Activated naive CD4-positive, alpha-beta T cell (primary cell): ENCODE measurements at places on chromosomes 2 and 18.

DNA sequence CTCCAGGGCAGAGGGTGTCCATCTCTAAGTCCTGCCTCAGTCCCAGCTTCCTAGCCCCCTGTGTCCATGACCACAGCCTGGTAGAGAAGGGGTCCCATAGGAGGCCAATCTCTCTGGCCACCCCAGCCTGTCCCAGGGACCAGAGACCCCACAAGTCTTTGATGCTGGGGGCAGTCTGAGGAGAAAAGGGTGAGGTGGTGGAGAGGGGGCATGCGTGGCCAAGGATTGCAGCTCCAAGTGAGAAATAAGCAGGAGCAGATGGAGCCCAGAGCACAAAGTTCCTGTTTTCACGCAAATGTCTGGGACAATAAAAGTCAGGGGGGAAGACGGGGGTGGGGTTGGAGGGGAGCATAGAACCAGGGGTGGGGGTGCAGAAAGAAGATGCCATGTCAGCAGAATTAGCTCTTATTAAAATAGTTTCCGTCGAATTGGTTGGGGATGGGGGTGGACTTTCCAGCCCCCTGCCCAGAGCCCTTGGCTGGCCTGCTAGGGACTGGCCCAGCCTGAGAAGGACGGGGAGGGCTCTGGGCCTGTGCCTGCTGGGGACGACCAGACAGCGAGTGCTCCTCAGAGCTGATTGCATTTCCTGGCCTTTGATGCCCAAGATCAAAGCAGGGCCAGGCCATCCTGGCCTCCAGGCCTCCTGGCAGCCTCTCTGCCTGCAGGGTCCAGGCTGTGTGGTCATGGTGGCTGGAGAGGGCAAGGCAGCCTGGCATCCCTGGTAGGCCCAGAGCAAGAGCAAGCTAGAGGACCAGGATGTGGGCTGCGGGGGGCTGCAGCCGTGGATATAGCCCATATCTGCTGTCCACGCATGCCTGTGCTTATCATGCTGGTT, 337.1 kb downstream of the DYSF start:
- no peak for DNase-seq

GRCh38 chr18:3819961-3820360, 370.0 kb downstream of the TGIF1 start:
- no peak for DNase-seq

DNA sequence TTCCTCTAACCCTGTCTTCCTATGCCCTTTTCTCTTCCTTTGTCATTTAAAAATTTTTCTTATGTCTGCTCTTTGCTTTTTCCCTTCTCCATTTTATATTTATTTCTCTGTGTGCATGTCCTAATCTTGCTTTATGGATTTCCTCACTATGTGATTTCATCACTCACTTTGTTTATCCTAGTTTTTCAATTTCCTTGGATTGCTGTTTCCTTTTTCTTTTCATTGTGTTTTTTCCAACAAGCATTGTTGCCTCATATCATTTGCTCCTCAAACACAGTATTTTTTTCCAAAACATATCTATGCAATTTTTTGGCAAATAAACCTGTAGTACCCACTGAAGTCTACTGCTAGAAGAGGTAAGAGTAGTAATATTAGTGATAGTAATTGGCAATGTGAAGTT, 67.4 kb upstream of the PNPT1 start:
- no peak for DNase-seq

DNA sequence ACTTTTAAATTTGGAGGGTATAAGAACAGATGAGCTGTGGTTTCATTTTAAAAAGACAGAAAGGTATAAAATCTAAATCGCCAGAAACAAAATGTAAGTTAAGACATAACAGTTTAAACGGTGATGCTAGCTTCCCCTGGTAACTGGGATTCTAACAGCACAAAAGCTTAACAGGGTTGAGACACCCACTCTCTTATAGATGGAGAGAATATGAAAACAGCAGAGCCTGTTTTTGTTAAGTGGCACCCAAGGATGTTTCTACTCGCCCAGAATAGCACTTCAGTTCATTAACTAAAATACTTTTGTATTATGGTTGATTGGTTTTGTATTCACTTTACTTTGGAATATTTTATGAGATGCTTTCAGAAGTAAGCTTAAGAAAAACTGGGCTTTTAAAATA, 151.9 kb upstream of the RND3 start:
- DNase-seq, result no peak

DNA sequence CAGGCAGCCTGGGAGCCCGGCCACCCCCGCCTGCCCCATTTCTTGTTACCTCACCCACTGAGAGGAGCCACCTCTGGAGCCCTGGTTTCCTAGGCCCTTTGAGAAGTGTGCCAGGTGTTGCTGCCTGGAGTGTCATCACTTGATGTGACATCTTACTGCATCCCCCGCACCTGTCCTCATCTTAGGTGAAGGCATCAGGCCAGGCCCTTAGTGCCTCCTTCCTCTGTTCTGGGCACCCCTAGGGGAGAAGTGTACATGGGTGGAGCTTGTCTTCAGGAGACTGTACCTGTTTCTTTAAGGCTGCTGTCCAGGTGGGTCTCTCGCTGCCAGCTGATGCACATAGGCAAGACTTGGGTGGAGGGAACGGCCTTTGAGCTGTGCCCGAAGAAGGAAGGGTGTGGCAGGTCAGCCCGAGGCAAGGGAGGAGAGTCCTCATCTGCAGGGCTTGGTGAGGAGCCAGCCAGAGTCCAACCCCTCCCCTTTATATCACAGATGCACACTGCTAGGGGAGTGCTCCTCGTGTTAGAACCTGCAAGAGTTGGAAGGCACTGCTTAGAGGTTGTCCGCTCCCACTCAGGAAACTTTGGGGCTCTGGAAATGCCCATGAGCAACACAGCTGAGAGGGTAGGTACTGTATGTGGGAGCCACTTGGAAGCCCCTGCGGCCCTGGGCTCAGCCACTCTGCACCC, 45.9 kb downstream of the NCK2 start:
- no peak for DNase-seq

- no peak for DNase-seq
These were observed 144.4 kb upstream of the ITGA6 start for GRCh38 chr2:172282944-172283343.

- no peak for DNase-seq
These were observed 29.6 kb upstream of the PXDN start for GRCh38 chr2:1773883-1774282.

DNA sequence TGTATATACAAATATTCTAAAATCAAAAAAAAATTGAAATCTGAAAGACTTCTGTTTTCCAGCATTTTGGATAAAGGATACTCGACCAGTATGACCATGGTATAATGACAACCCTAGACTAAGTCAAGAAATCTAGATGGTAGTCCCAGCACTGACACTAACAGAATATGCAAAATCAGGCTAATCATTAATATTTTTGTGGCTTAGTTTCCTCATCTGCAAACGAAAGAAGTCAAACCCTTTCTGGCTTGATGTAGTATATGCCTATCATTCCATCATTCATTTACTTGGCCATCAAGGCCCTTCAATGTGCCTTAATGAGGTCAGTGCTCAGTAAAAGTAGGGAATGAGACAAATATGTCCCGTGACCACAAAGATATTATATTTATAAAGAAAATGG, 83.5 kb downstream of the NCKAP5 start:
- no peak for DNase-seq

DNA sequence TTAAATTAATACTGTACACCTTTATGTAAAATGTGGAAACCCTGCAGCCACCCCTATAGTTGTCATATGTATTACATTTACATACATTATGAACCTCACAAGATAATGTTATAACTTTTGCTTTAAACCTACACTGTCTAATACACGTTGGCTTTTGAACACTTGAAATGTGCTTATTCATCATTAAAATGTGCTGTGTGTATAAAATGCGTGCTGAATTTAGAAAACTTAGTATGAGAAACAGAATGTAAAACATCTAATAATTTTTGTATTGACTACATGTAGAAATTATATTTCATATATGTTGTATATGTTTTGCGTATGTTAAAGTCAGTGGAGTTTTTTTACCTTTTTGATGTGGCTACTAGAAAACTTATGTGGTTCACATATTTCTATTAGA, 68.8 kb downstream of the MAPRE2 start:
- DNase-seq, result no peak

DNA sequence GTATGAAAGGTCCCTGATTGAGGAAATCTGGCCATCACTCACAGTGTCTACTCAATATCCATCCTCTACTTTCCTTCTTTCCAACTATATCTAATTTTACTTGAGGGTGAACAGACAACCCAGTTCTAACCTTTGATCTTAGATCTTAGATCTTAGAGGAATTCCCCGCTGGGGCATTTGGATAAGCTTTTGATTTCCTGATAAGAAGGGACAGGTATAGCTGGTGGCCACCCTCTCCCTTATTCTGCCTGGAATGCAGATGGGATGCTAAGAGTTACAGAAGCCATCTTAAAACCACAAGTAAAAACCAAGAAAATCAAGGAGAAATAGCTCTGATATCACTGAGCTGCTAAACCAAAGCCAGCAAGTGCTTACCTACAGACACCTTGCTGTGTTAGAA, 77.2 kb upstream of the ACSL3 start:
- no peak for DNase-seq

DNA sequence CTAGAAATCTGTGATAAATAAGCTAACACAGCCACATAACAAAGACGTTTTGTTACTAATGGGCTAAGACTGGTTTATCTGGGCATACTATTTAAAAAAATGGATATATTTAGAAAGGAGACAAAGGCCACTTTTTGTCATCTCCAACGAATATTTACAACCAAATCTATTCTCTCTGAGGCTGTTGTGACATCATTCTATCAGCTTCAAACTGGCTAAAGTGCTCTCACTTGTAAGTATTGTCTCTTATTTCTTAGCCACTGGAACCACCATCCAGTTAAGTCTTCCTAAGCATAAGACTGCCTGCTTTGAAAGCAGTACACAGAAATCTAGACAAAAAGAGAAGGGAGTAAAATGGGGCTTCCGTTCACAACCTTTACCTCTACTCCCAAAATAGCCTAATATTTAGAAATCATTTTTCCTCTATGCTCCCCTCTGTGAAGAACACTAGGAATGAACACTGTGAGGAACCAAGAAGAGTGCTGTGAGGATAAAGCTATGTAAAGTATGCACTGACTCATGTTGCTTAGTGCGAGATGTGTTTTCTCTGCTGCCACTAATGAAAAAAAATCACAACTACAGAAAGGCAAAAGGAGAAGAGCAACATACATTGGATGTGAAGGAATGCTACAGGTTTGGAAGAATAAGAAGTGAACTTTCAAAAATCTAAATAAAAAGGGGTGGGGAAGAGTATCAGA, 264.1 kb downstream of the EXOC6B start:
- no peak for DNase-seq

- DNase-seq, result no peak
These were observed 2.0 kb downstream of the IHH start for GRCh38 chr2:219058541-219059374.

- DNase-seq, result no peak
These were observed 904.8 kb upstream of the CHAC2 start for GRCh38 chr2:52862801-52863200.

DNA sequence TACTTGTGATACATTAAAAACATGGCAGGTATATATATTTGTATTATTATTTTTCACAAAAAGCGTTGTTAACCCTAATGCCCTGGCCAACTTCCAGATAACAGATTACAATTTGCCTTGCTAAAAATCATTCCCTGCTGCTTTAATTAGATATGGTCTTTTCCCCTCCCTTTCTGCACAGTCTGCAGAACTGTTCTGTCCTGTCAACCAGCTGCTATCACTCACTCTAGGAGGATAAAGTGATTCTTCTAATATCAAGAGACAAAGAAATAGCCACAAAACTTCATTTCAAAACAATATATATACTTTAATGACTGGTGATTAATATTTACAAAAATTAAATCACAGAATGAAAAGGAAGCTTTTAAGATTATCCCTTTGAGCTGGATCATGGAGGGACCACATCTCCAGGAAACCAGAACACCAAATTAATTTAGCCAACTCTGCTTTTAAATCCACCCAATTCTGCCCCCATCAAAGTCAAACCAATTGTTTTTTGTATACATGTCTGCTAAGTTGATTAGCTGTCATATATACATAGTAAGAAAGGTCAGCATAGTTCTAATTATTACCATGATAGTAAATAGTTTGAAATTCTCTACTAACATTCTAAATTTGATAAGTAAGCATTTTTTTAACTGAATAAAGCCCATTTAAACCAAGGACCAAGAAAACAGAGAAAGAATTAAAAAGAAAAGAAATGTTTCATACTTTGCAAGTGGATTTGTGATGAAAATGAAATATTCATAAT, 55.7 kb downstream of the RND3 start:
- DNase-seq, result no peak

DNA sequence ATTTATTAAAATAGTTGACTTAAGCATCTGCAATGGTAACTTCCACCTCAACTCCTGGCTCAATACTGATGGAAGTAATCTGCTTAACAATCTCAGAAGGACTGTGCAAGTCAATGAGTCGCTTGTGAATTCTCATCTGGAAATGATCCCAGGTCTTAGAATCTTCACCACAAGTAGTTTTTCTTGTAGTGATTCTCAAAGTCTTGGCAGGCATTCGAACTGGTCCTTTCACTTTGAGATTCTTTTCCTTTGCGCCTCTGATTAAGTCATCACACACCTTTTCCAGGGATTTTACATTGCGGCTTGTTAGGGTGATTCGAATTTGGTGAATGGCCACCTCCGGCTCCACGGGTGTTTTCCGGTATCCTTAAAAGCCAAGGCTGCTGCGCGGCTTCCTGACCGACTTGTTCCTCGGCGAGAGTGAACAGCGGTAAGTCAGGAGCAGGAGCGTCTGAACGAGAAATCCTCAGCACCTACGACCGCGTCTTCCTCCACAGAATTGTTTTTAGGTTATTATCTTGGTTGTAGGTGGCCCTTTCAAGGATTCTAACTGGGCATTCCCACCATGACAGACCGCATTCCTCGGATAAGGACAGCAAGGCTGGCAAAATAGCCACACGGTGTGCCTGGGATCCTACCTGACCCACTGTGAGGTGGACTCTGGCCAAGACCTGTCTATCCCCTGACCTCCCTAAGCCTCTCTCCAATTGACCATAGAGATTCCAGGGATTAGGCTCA, 23.8 kb upstream of the SLC20A1 start:
- DNase-seq, result no peak

- no peak for DNase-seq
These were observed 92.5 kb upstream of the LRATD1 start for GRCh38 chr2:14540015-14540414.
